ENCODE measurements at places on chromosomes 2 and 18.

DNA sequence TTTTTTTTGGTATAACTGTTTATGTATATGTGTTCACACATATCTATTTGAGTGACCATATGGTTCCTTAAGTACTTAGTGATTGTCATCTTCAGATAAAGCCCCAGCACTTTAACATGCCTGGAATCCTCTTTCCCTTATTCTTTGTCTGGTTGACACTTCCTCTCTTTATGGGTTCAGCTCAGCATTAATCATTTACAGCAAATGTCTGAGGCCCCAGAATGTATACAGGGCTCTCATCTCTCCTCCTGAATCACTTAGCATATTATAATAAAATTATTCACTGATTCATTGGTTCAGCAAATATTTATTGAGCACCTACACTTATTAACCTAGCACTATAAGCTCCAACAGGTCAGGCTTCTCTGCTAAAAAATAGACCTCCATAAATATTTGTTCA lies 43.5 kb upstream of the CD28 start:
- no peak for DNase-seq

- DNase-seq = no peak
These were observed 154.3 kb upstream of the CWC22 start for GRCh38 chr2:180161415-180161814.

- DNase-seq = no peak
These were observed 1.3 kb downstream of the CYTIP start for GRCh38 chr2:157442636-157443035.

GRCh38 chr2:194385376-194385775 lies 1271.7 kb upstream of the SLC39A10 start:
- no peak for DNase-seq

- DNase-seq = no peak
These were observed 5.8 kb upstream of the CNDP1 start for GRCh38 chr18:74528478-74528877.

GRCh38 chr2:179273461-179273962 lies 8.9 kb upstream of the SESTD1 start:
- no peak for DNase-seq

DNA sequence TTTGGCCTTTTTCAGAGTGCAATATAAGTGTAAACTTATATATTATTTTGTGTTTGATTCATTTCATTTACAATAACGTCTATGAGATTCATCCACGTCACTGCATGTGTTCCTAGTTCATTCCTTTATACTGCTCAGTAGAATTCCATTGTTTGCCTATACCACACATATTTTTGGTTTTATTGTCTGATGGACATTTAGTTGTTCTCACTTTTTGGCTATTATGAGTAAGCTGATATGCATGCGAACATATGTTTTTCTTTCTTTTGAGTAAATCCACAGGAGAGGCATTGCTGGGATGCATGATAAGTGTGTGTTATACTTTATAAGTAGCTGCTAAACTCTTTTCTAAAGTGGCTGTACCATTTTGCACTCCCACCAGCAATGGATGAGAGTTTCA lies 314.8 kb upstream of the HS6ST1 start:
- no peak for DNase-seq

DNA sequence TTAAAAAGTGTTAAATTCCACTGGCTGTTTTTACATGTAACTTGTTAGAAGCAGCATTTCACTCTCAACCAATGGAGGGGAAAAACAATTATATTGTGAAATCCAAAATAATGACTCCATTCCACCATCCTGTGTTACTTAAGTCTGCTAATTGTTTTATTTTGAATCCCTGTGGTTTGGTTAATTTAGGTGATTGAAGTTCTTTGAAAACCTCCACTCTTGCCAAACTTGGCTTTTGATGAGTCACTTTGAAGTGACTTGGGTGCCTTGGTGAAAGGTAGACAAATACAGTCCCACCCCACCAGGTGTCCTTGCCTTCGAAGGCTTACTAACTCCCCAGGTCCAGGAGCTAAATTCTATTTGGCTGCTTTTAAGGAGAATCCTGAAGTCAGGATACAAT lies 1303.8 kb upstream of the NRXN1 start:
- DNase-seq = no peak

DNA sequence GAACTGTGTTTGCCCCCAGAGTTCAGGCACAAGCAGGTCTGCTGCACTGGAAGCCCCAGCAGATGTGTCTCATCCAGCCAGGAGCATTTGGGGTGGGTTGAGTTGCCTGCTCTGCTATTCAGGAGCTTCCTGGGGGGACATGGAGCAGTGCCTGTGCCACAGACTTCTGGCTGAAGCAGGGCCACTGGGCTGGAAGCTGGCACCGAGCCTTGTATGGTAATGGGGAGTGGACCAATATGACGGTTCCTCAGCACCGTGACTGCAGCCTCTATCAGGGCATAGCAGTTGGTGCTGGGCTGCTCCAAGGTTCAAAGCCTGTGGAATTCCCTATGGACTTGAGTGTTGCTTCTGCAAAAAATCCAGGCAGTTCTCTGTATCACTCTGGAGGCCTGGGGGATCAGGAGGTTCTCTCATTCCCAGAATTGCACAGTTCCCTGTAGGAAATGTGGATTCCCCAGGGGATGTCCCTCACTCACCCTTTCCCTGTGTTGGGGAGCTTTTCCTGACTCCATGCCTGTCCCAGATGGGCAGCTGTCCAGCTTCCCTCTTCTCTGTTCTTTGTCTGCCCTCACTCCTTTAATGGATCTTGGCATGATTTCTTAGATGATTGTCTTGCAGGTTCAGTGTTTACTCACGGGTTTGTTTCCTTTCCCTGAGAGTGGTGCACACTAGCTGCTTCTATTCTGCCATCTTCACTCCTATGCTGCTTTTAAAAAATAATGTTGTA lies 37.2 kb upstream of the THSD7B start:
- no peak for DNase-seq

DNA sequence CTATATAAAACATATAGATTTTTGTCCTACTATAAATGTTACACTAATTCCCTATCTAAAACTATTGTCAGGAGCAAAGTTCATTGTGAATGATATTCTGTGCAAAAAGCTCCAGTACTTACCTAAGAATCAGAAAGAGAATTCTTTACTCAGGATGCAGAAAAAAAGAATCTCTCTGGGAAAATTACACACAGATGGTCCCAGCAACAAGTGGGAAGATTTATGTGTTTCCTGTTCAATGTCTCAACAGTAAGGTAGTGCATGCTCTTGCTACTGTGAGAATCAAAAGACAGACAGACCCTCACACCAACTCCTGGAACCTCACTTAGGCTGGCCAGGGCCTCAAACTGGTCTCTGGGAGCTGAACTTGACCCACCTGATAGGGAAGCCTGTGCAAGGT lies 11.2 kb upstream of the NAPG start:
- no peak for DNase-seq

DNA sequence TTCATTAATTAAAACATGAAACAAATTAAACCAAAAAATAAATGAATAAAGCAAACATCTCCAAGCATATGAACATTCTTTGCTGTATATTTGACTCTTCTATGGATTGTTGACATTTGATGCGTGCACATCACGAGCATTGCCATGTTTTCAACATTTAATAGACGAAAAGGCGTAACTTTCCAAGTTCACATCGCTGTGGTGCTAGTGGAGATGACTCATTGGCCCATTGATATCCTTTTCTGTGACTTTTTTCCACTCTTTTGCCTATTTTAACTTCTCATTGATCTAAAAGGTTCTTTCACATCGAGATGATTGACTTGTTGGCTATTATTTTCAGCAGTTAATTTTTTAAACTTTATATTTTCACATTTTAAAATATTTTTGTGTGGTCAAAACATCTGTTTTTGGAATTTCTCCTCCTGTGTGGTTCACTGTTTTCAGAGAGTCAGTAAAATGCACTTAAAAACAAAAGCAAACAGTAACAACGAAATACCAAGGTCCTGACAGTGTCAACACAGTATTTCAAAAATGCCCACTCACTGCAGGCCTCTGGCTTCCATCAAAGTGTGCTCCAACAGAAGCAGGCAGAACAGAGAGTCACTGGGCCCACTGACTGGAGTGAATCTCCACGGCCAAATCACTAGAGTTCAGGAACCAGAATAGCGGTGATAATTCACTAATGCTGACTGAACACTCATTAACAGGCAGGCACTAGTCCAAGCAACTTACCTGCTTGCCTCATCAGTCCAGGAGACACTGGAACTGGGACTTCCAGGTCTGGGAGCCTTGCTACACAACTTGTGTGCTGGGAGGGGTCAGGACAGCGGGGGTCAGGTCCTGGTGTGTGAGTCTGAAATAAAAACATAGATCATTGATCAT lies 372.2 kb upstream of the SMIM21 start:
- DNase-seq = no peak

GRCh38 chr2:240431271-240431660 lies 4.2 kb upstream of the GPC1 start:
- DNase-seq = no peak

DNA sequence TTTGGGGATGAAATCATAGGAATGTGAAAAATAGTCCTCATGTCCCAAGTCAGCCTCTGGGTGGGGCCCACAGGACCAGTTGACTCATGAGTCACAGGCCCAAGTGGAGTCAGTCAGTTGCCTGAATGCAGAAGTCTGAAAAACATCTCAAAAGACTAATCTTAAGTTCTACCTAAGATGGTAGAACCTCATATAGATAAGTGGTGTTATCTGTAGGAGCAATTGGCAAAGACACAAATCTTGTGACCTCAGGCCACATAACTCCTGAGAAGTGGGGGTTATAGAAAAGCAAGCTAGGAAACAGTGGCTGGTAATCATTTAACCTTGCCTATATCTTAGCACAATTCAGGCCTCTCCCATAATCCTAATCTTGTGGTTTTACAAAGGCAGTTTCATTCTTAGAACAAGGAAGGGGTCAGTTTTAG lies 257.1 kb upstream of the SPOPL start:
- DNase-seq = no peak

DNA sequence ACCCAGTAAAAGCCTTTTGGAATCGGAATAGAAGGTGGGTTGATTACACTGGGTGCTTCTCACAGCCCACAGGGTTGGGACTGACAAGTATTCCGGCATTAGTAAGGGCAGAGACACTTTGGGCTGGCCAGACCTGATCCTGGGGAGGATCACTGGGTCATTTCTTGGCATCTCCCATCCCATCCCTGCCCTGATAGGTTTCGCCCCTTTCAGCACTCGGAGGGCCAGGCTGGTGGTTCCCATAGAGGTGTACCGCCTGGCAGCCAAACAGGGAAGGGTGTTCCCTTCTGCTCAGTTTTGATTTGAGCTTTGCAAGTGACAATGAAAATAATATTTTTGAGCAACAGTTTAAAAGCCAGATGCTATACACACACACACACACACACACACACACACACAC lies 37.3 kb downstream of the CYP1B1 start:
- no peak for DNase-seq

DNA sequence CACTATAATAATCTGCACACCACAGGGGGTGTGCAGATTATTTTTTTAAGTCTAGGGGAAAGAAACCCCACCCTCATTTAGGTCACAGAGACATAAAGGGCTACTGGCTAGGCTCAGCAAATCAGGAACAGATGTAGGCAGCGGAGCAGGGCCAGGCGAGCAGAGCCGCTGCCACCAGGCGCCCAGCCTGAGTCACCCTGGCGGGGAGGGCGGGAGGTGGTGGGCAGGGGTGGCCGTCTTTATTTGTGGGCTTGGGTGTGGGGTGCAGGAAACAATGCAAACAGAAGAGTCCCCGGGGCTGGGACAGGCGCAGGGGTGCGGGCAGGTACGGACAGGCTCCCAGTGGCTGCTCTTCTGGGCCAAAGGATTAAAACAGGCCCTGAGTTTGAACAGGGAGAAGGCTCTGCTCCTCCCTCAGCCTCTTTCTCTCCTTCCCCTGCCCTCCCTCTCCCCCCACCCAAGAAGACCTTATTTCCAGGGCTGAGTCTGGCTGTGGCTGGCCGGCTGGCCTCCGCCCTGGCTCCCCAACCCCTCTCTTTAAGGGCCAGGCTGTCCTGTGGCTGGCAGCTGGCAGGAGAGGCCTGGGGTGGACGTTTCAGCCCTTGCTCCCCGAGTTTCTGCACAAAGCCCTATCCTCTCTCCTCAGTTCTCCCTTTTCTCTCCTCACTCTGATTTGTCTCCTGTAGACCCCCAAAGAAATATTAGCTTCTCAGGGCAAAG lies 142.9 kb upstream of the SMAD2 start:
- DNase-seq = no peak

DNA sequence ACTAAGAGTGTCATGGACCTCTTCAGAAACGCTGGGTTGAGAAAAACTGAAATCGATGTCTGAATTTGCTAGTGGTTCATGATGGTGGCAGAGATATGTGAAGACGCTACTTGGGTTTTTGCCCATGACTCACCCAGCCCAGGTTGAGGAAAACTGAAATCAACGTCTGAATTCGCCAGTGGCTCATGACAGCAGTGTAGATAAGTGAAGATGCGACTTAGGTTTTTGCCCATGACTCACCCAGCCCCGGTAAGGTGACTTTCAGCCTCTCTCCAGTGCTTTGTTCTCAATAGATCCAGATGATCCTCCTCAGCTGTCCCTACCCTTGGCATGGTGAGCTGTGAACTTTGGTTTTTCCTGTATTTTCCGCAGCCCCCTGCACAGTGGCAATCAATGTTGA lies 105.3 kb upstream of the SIX3 start:
- no peak for DNase-seq

GRCh38 chr2:168188002-168188401 lies 59.4 kb downstream of the STK39 start:
- no peak for DNase-seq

- no peak for DNase-seq
These were observed 5.8 kb upstream of the DTYMK start for GRCh38 chr2:241692448-241692847.

DNA sequence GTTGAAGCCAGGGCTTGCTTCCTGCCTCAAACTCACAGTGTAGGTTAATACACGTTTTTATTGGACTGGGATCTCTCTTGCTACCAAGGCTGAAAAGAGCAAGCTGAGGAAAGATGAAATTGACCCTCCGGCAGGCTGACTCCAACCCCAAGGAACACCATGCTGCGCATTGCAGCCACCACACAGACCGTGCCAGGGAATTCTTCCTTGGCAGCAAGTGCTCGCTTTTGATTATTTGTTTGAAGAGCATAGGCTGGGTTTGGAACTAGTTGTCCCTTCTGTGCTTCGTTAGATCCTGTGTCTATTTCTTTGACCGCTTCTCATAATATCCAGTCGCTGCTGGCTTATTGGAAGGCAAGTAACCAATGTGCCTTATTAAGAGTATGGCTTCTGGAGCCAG lies 34.4 kb upstream of the DARS1 start:
- no peak for DNase-seq

DNA sequence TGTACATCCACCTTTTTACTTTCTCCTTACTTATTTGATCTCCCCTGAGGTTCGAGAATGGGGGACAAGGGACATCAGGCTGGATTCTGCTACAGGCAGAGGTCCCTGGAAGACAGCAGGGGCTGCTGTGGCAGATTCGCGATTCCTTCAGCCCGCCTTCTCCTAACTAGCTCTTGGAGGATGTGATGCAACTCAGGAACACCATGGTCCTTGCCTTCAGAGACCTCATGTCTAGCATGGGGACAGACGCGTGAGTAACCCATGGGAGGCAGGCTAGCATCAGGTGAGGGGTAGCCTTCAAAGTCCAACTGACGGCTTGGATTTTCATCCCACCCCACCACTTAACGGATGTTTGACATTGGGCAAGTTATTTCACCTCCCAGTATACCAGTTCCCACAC lies 869 bp upstream of the TCF23 start:
- DNase-seq = no peak

- DNase-seq = no peak
These were observed 294.6 kb upstream of the CYP26B1 start for GRCh38 chr2:72442270-72442669.

GRCh38 chr2:152632736-152633135 lies 84.5 kb downstream of the PRPF40A start:
- no peak for DNase-seq

All from stimulated activated CD4-positive, alpha-beta T cell treated with anti-CD3 and anti-CD28 coated beads, Interleukin-15, amount 100 ng/mL, for 1 hour (primary cell).